ENCODE measurements at places on chromosomes 3 and 15.

DNA sequence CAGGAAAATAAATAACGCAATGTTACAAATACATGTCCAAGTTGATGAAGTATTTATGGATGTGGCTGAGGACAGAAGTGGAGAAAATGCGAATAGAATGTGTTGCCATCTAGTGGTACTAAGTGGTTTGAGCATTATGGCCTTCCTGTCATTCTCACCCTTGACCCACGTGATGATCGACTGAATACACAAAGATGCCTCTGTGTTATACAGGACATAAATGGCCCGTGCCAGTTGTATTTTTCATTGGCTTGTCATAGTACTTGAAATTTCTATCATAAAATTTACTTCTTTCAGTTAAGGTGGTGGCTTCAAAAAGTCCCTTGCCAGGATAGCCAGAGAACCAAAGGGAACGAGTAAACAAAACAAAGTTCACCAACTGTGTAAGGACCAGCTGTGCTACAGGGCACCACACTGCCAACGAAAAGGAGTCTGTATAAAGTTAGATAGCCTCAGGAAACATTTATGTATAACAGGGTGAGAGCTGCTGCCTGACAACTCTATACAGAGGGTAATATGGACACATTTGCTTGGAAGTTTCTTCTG lies 103.7 kb downstream of the MYH15 start:
- DNase-seq: peak; percentile 53

GRCh38 chr15:67114846-67115585 lies 49.6 kb downstream of the SMAD3 start:
- no peak for DNase-seq

DNA sequence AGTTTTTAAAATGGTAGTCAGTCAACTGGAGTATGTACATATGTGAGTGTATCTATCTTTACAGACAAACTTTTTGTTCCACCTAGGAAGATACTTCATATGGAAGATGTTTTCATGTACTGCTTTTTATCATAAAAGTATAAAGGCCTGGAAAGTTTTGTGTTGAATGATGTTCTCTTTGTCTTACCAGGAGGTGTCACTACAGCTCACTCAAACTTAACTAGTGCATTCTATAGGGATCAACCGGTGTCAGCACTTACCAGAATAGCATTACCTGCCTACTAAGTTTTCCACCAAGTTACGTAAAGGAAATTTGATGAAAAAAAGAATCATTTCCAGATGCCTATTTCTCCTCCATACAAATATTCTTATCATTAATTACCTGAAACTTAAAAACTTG lies 522.6 kb upstream of the SEMA6D start:
- no peak for DNase-seq

- DNase-seq: no peak
These were observed 540 bp downstream of the CCDC80 start for GRCh38 chr3:112640276-112640929.

- DNase-seq: no peak
These were observed 49.3 kb downstream of the PDIA5 start for GRCh38 chr3:123116116-123116515.

DNA sequence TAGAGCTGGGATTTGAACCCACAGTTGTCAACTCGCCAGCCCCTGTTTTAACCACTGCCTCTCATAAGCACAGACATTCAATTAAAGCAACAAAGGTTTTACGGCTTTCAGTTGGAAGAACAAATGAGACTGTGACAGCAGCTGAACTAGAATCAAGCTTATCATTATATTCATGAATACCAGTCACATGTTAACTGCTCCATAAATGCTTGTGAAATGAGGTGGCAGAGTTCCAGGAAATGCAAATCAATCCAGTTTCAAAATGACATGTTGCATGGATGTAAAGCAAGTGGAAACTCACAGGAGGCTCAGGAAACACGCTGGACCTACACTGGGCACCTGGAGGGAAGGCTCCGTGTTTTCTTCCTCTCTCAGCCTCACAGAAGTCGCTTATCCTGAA lies 3.9 kb downstream of the GP5 start:
- peak; percentile 59 for DNase-seq

- no peak for DNase-seq
These were observed at the start of gene OCA2 for GRCh38 chr15:28098766-28099554. OCA2 (minus strand) TSS chr15:28099315; CDS start chr15:28081874, 17,441 bp downstream.

DNA sequence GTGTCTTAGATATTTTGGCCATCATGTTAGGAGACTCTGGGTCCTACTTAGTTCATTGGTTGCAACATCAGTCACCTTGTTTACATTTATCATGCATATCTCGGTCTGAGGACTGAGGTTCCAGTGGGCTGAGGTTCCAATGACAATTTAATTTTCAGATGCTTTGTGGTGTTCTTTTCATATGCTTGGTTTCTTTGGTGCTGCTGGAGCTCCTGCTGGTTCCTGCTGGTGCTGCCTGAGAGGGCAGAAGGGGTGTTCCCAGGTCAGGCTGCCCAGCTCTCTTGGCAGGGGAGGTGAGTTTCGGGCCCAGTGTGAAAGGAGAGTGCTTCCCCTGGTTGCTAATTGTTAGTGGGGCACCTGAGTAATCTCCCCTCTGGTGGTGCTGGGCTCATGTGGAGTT lies 6.9 kb upstream of the KLHL40 start:
- no peak for DNase-seq

- DNase-seq: no peak
These were observed 13.1 kb upstream of the BLOC1S6 start for GRCh38 chr15:45573961-45574629.

- no peak for DNase-seq
These were observed 459.3 kb upstream of the AGTR1 start for GRCh38 chr3:148238421-148238821.

DNA sequence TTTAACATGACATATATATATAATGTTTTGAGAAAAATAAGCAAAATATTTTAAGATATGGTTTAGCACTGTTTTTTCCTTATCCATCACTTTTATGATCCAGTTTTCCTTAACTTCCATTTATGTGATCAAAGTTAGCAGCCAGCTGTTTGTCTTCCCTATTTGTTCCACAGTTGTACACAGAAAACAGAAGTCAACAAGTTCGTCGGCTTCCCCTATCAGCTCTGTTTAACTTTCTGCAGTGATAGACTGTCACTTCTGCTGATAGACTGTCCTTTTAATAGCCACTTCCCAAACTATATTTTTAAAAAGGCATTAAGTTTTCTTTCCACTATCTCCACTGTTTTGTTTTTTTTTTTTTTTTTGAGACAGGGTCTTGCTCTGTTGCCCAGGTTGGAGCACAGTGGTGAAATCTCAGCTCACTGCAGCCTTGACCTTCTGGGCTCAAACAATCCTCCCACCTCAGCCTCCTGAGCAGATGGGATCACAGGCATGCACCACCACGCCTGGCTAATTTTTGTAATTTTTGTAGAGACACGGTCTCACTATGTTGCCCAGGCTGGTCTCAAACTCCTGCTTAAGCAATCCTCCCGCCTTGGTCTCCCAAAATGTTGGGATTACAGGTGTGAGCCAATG lies 7.2 kb downstream of the FSD2 start:
- DNase-seq: no peak

GRCh38 chr3:186988806-186989205 lies 58.5 kb downstream of the ST6GAL1 start:
- no peak for DNase-seq

GRCh38 chr3:129162729-129163579 lies 2.1 kb upstream of the ISY1 start:
- DNase-seq: no peak

Data from putamen (tissue), 1 donor.